Sigmoid colon (tissue), 7 donors: ENCODE measurements at places on chromosomes 7 and 10. TPM values are rescaled to one million over a fixed set of nuclear protein-coding genes. Genes with fewer than 3 reads are reported as not detected.
A peak's percentile ranks its signal among the peaks of the same experiment; 100 is the strongest.

The PRTFDC1 gene
- 11.4 TPM for total RNA-seq

DNA sequence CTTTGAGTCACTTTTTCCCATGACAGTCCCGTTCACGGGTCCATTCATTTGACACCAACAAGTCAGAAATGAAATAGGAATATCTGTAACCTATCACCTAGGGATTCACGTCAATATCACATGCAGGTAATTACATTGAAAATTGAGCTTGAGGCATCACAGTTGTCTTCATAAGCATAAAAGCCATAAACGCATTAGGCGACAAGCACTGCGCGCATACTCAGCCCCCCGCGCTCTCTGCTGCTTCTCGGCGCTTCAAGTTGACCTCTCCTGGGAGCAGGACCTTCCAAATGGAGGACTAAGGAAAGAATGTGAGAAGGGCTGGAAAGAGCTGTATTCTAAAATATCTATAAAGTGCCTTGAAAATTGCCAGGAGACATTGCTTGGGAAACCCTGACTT is 130.5 kb upstream of the TNS3 start:
- peaks cover 24% of the 10 kb centered on the region for H3K4me1 ChIP-seq
- no peak overlapping the region for H3K4me3 ChIP-seq
- no peak for DNase-seq
- no peak overlapping the region for H3K27ac ChIP-seq
- no peaks in the 10 kb centered on the region for H3K36me3 ChIP-seq
- no peaks in the 10 kb centered on the region for H3K27me3 ChIP-seq

GRCh38 chr10:72783410-72783833 is 91.5 kb downstream of the MCU start:
- H3K4me3 ChIP-seq, result no peak overlapping the region
- H3K4me1 ChIP-seq, result peaks cover 10% of the 10 kb centered on the region
- no peaks in the 10 kb centered on the region for H3K36me3 ChIP-seq
- H3K27ac ChIP-seq, result no peak overlapping the region
- DNase-seq, result no peak
- H3K27me3 ChIP-seq, result no peaks in the 10 kb centered on the region

DNA sequence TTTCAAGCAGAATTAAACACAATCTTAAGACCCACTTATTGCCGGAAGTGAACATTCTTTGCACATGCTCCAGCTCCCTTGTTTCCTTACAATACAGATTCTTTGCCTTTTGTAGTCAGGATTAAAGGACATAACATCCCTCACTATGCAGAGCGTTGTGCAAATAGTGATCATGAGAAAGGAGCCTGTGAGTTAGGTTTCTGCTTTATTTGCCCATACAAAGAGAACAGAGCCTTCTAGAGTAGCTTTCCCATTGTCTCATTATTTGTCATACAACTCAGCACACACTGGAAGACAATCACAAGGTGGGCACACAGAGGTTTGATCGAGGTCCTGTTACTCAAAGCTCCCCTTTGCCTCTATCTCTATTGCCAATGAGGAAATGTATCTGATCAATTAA is 48.2 kb upstream of the WDR11 start:
- no peaks in the 10 kb centered on the region for H3K36me3 ChIP-seq
- no peaks in the 10 kb centered on the region for H3K27me3 ChIP-seq
- no peak overlapping the region for H3K27ac ChIP-seq
- no peak for DNase-seq
- no peaks in the 10 kb centered on the region for H3K4me1 ChIP-seq

DNA sequence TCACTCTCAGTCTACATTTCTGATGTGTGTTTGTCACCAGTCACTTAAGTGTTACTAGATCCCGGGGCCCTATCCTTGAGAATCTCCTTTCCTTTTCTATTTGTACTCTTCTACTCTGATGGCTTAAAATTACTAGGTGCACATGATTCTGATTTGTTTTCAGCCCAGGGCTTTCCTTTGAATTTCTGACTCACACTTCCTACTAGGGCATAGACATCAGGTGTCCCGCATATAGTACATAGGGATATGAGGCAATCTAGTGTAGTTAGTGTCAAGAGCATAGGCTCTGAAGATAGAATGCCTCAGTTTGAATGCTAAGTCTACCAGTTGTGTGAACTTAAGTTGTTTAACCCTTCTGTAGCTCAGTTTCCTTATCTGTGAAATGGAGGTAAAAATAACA is 49.4 kb upstream of the LRRN3 start:
- H3K27me3 ChIP-seq, result no peaks in the 10 kb centered on the region
- H3K27ac ChIP-seq, result no peak overlapping the region

DNA sequence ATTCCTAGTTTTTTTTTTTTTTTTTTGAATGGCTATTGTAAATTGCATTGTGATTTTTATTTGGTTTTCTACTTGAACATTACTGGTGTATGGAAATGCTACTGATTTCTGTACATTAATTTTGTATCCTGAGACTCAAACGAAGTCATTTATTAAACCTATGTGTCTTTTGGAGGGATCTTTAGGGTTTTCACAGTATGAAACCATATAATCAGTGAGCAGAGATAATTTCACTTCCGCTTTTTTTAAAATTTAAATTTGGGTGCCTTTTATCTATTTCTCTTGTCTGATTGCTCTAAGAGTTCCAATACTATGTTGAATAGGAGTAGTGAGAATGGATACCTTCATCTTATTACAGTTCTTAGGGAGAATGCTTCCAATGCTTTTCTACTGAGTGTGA is 102.7 kb downstream of the ZWINT start:
- no peak for DNase-seq
- H3K4me1 ChIP-seq, result no peaks in the 10 kb centered on the region

GRCh38 chr7:37284805-37285231 is 163.8 kb downstream of the ELMO1 start:
- no peak overlapping the region for H3K27ac ChIP-seq
- no peaks in the 10 kb centered on the region for H3K36me3 ChIP-seq
- H3K27me3 ChIP-seq, result no peaks in the 10 kb centered on the region

DNA sequence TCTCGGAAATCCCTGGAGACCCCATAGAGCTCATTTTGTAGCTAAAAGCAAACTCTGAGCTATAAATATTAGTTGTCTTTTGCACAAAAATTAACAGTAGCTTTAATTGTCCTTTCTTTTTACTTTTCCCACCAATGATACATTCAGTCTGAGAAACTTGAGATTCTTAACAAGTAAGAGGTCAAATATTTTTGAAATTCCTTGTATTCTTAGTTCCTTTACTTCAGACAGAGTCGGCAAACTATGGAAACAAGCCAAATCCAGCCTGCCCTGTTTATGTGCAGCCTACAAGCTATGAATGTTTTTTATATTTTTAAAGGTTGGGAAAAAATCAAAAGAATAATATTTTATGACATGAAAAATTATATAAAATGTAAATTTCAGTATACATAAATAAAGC is 146.6 kb downstream of the CTNNA3 start:
- H3K4me1 ChIP-seq, result no peaks in the 10 kb centered on the region
- no peaks in the 10 kb centered on the region for H3K27me3 ChIP-seq
- H3K27ac ChIP-seq, result no peak overlapping the region
- H3K4me3 ChIP-seq, result no peak overlapping the region
- no peak for DNase-seq
- H3K36me3 ChIP-seq, result no peaks in the 10 kb centered on the region

DNA sequence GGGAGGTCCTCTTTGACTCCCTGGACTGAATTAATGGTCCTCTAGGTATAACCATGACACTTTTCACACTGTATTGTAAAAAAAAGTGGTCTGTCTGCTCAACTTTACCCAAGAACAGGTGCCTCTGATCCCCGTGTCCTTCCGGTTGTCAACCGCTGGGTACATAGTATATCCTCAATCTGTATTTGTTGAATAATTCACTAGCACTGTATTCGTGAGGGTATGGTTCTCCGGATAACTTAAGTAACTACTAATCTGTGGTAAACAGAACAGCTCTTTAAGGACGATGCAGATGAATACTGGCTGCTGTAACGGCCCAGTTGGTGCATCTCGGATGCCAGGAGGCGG is 472 bp upstream of the ADAM22 start:
- no peaks in the 10 kb centered on the region for H3K27me3 ChIP-seq
- no peaks in the 10 kb centered on the region for H3K36me3 ChIP-seq
- peak overlapping the region; percentile 54 for H3K4me3 ChIP-seq

- H3K27me3 ChIP-seq, result no peaks in the 10 kb centered on the region
- no peaks in the 10 kb centered on the region for H3K36me3 ChIP-seq
- H3K4me1 ChIP-seq, result peaks cover 6% of the 10 kb centered on the region
Observed at GRCh38 chr7:78220754-78221153, 422.2 kb downstream of the PHTF2 start.

- peak overlapping the region; percentile 77 for H3K27ac ChIP-seq
- H3K36me3 ChIP-seq, result no peaks in the 10 kb centered on the region
- no peak overlapping the region for H3K4me3 ChIP-seq
Observed at GRCh38 chr10:17003151-17003550, 126.5 kb downstream of the CUBN start.

DNA sequence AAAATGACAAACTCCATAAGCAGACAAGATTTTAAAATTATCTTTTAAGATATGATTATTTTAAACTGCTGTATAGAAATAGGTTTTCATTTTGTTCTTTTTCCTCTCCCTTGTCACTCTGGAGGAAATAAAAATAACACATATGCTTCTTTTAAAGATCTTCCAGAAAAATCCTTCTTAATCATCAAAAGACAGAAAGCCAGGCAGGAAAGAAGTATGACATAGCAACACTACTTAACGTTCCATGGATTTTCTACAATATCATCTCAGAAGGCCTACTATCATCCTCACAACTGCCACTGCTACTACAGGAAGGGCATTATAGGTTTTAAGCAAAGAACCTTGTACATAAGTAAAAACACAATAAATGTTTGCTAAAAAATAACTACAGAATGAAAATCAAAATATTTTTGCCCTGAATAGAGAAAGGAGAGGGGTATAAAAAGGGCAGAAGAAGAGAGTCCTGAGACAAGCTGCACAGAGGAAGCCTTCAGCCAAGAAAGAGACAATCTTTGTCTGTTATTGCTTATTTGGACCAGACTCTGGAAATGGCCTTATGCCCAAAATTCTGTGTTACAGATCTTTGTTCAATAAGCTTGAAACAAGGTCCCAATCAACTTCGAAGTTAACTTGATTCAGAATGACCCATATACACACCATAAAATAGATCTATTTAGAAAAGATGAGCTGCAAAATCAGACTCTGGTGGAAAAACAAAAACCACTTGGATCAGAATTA is 67.8 kb downstream of the ABI1 start:
- no peak for DNase-seq
- H3K4me3 ChIP-seq, result no peak overlapping the region
- no peaks in the 10 kb centered on the region for H3K36me3 ChIP-seq
- H3K27me3 ChIP-seq, result no peaks in the 10 kb centered on the region
- H3K27ac ChIP-seq, result no peak overlapping the region

The ANXA8 gene
- total RNA-seq, result 0.36 TPM

The IMMP2L gene
- total RNA-seq, result 57.9 TPM

The DRGX gene
- total RNA-seq, result not detected

DNA sequence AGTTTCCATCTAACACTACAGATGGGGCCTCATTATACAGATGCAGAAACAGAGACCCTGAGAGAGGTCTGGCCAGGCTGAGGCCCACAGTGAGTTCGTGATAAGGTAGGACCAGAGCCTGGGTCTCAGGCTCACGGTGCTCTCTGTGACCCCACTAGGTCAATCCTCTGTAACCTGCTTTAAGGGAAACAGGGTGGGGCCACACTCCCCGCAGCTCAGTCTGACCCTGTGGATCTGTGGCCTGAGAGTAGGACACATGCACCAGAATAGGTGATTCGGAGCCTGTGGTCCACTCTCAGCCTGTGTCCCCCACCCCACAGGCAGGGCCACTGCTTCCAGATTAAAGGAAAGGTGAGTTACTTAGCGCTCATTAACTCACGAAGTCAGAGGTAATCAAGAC is 137.8 kb upstream of the FAM20C start:
- no peaks in the 10 kb centered on the region for H3K27me3 ChIP-seq
- no peak overlapping the region for H3K27ac ChIP-seq
- H3K4me1 ChIP-seq, result no peaks in the 10 kb centered on the region
- H3K36me3 ChIP-seq, result no peaks in the 10 kb centered on the region

GRCh38 chr10:17199351-17199804 is 2.1 kb downstream of the TRDMT1 start:
- no peaks in the 10 kb centered on the region for H3K36me3 ChIP-seq
- H3K27ac ChIP-seq, result peak overlapping the region; percentile 90
- no peaks in the 10 kb centered on the region for H3K27me3 ChIP-seq
